ENCODE measurements at places on chromosomes 1 and 21.

DNA sequence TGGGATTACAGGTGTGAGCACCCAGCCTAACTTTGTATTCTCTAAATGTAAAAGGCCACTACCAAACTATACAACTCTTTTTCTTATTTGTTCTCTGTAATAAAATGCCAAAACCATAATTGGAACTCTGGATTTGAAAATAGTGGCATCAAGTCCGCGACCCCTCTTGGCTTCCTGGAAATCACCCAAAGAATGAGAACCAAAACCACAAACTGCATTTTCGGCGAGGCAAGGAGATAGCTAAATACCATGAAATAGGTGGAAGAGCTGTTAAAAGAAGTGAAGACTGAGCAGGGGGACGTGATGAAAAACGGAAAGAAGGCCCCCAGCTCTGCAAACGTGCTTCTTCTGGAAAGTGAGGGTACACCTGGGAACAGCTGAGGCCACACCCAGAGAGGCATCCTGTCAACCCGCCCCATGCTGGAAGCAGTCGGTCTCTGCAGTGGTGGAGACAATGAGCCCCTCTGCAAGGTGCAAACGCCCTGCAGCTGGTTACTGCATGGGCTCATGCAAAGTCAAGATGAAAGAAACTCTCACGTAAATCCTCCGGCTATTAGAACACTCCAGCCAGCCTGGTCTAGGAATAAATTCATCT, 22.5 kb downstream of the VPS26C start:
- no peak for DNase-seq

- DNase-seq: no peak
Observed at GRCh38 chr1:110084227-110085078, 14.0 kb upstream of the ALX3 start.

DNA sequence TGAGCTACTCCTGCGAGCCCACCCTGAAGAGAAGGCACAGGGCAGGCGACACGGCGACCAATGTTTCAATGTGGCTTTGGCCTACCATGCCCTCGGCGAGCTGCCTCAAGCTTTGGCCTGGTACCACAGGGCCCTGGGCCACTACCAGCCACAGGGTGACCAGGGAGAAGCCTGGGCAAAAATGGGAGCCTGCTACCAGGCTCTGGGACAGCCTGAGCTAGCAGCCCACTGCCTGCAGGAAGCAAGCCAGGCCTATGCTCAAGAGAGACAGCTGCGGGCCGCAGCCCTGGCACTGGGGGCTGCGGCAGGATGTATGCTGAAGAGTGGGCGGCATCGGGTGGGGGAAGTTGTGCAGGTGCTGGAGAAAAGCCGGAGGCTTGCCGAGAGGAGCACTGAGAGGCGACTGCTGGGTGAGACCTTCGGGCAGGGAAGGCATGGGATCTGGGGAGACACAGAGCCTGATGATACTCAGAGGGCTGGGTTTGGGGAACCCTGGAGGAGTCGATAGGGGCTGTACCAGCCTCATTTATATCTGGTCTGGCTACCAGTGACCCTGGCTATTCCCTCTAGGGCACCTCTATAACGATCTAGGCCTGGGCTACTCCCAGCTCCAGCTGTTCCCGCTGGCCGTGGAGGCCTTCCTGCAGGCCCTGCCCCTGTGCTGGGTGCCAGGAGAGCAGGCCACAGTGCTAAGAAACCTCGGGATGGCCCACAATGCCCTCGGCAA, 2.3 kb downstream of the TTC24 start:
- no peak for DNase-seq

- DNase-seq: no peak
Observed at GRCh38 chr1:15215116-15215515, 31.9 kb upstream of the FHAD1 start.

Data from DMS153 (cell line).